ENCODE measurements at places on chromosomes 3 and 15.
A peak's percentile ranks its signal among the peaks of the same experiment; 100 is the strongest.

DNA sequence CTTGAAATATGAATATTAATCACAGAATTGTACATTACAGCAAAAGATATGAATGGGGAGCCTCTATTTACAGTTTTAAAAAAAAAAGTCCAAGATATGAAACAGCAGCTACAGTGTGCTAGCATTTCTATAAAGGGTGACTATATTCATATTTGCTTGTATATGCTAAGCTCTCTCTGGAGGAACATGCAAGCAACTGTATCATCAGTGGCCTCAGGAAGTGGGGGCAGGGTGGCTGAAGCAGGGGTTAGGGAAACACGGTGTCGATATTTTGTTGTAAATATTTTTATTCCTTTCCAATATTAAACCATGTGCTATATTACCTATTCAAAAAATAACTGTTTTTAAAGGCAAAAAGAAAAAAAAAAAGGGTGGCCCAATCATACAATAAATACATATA lies 2.3 kb downstream of the UACA start:
- DNase-seq: peak; percentile 26

DNA sequence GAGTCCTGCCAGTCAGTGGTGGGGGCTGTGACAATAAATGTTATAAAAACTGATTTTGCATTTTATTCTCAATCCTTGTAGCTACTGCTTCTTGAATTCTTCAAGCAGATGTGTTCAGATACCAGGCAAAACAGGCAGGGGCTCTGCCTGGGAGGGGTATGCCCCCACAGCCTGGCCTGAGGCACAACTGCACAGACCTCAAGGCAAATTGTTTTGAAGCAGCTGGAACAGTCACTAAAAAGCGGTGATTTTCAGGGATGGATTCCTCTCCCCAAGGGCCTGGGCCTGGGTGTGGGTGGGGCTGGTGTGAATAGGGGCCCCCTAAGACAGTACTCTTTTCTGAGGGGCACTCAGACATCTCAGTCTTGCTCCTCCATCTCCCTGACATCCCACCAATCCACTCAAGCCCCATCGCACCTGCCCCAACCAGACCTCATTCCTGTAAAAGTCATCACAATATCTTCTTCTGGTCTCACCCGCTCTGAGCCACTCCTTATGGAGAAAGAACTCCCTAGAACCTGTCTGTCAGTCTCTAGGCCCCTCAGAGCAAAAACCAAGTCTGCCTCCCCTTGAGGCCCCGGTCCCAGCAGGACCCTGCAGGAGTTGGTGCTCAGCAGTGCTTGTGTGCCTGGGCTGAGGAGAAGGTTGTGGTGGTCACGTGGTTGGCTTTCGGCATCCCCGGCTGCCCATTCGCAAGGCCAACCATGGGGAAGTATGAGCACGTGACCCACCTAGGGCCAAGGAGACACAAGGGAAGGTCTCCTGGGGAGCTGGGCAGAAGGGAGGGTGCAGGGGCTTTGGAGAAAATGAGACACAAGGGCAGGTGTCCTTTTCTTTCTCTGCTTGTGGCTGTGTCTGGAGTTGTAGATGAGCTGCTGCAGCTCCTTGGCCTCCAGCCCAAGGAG lies 2.9 kb upstream of the PSTPIP1 start:
- no peak for DNase-seq

DNA sequence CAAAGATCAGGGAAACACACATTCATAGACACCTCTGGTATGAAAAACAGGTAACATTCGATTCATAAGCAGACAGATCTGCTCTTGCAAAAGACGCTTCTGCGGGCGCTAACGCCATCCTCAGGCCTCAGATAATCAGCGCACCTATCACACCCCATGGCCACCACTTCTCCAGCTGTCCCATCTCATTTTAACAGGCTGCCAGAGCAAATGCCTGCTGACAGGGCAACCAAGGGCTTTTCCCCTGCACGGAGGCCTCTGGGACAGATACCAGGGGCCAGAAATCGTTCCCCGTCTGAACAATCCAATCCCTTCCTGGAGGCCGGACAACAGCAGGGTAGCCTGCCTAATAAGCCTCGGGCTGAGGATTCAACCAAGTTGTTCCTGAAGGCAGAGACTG lies 15.2 kb downstream of the ABCC5 start:
- no peak for DNase-seq

DNA sequence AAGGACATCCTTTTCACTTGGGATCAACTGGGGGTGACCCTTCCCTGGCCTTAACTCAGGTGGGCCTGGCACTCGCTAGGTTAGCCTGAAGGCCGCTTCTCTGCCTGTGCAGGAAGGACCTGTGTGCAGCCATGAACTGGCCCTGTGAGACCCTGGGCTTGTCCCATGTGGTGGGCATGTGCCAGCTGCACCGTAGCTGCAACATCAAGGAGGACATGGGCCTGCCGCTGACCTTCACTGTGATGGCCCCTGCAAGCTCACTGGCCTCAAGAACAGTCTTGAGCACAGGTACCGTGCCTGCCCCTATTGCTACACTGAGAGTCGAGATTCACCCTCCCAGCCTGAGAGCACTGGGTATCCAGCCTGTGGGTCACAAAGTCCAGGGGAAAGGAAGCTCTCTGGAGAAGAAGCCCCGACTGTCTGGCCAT lies 43.0 kb downstream of the SAXO2 start:
- DNase-seq: no peak

GRCh38 chr15:30997270-30997669 lies 5.8 kb upstream of the MTMR10 start:
- no peak for DNase-seq

DNA sequence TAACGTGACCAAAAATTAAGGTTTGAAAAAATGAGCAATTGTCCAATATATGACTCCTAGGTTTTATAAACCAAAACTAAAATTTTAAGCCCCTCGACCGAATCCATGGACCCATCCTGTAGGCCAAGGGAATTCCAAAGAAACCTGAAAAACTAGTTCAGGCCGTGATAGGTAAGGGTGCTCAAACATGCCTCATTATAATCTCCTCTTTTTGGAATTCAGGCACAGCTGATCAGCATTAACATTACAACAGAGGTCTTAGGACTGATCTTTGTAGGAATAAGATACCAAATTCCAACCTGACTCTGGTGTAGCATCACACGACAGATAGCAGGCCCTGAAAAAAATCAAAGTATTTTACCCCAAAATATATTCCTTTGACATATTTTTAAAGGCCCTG lies 155.7 kb downstream of the NEK10 start:
- DNase-seq: no peak

GRCh38 chr3:151460228-151460627 lies 633 bp downstream of the IGSF10 start:
- DNase-seq: no peak

GRCh38 chr15:67883234-67883773 lies 43.5 kb upstream of the RNU6-1 start:
- DNase-seq: no peak

GRCh38 chr3:133570937-133571320 lies 2.6 kb upstream of the CDV3 start:
- DNase-seq: peak; percentile 70

DNA sequence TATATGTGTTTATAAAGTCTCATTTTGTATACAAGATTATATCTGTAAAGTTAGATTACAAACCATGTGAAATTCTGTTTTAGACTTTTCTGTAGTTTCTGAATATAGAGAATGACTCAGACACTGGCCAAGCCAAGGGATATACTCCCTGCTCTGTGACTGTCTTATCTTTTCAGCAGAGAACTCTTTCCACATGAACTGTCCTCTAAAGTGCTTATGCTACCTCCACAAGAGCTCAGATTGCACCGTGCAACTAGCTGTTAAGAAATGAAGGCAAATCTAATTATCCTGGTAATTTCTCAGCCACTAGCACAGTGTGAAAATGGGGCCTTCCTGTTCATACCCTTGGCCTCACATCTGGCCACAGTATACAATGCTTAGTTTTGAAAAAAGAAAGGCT lies 44.3 kb upstream of the CPNE4 start:
- DNase-seq: no peak

DNA sequence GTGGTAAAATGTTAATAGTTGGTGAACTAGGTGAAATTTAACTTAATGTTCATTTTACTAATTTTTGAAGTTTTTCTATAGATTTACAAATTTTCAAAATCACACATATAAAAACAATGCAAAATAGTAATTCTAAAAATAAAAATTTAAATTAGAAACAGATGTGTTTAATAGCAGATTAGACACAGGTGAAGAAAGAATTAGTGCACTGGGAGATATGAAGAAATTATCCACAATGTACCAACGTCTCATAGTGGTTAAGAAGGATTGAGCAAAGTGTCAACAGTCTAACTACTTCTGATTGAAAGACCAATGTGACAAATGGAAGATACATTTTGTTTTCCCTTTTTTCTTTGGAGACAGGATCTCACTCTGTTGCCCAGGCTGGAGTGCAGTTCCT lies 26.5 kb downstream of the SPG11 start:
- DNase-seq: peak; percentile 0

- no peak for DNase-seq
Observed at GRCh38 chr3:137062250-137062649, 104.5 kb downstream of the IL20RB start.

DNA sequence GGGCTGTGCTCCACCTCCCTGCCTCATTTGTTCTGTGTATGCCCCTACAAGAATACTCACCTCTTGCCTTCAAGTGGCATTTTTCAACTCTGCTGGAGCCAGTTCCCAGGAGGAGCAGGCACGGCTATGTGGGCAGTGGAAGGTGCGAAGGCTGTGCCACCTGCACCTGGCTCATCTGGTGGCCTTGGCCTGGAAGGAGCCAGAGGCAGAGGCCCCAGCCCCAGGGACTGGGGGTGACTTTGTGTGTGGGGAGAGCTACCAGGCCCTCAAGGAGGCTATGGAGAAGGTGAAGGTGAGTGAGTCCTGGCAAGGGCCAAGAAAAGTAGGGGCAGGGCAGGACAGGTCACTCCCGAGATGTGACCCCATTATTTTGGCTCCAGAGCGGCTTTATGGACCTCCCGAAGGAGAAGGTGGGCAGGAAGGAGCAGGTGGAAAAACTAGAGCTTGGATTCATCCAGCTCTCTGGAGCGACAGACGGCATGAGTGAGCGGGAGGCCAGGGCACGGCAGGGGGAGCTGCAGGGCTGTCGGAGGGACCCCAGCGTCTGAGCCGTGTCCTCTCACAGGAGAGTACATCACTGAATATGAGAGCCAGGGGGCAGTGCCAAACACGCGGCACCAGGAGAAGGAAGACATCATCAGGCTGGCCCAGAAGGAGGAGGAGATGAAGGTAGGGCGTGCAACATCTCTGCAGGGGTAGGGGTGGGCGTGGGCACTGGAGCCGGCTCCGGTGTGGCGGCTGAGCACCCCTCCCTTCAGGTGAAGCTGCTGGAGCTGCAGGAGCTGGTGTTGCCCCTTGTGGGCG lies 57.3 kb upstream of the UBE2Q2 start:
- DNase-seq: peak; percentile 39

All from EH (cell line).